ENCODE measurements at places on chromosomes 12 and 14.

DNA sequence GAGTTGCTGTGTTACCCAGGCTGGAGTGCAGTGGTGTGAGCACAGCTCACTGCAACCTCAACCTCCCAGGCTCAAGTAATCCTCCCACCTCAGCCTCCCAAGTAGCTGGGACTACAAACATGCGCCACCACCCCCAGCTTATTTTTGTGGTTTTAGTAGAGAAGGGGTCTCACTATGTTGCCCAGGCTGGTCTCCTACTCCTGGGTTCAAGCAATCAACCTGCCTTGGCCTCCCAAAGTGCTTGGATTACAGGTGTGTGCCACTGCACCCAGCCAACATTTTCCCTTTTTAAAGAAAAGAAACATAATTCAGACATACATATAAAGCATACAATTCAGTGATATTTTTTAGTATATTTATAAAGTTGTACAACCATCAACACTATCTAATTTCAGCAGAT is 44.4 kb downstream of the RESF1 start:
- DNase-seq = no peak

DNA sequence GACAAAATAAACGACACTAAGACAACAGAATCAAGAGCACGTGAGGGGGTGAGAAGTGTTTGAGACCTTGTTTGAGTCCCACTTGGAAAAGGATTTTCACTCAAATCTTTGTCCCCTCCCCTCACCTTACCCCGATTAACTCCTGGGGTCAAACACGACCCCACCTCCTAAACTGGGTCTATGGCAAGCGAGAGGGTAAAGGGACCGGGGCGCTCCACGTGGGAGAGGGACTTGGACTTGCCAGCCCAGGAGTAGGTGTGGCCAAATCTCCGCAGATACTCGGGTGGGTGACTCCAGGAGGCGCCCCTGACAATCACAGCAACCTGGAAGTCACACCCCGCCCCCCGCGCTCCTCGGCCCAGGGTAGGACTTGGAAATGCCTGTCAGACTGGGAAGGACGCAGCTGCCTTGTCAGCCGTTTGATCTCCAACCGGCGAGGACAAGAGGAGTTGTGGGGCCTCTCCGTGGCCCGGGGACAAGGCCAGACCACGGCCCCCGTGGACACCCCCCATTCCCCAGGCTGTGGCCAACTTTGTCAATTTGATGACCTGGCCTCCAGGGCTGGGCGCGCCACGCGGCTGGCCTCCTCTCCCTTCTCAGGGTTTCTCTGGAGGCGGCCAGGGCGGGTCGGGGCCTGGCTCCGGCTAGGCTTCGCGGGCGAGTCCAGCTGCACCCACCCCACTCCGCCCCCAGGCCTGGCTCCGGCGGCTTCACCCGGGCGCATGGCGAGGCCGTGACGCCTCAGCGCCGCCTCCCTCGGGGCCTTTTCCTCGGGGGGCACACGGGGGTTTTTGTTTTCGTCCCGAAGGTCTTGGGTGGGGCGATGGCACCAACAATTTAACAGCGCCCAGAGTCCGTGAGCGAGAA is 1.1 kb upstream of the BCL11B start:
- no peak for DNase-seq

DNA sequence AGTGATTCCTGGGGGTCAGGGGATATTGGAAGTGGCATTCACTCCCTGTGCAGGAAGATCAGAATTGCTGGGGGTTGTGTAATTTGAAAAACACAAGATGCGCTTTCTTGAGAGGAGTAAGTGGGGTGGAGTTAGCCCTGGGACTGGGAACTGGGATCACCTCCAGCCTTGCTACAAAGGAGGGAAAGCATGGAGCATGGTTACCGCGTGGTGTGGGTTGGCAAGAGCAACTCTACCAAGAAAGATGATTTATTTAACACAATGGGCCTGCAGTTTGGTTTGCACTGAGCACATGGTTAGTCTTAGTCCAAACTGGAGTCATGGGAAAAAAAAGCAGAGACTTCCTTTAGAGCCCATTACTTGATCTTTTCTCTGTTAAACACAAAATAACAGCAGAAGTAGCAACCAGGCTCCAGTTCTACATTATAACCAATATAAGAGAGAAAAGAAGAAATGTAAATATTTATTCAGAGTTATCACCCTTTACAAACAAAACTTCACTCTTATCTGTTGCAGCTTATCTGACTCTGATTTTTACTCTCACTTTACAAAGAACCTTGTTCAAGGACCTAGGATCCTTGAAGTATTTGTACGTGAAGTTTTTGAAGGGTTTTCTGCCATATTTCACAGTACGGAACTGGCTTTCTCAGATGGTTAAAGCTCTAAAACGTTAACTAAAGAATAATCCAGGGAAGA is 2.1 kb upstream of the NIN start:
- no peak for DNase-seq

DNA sequence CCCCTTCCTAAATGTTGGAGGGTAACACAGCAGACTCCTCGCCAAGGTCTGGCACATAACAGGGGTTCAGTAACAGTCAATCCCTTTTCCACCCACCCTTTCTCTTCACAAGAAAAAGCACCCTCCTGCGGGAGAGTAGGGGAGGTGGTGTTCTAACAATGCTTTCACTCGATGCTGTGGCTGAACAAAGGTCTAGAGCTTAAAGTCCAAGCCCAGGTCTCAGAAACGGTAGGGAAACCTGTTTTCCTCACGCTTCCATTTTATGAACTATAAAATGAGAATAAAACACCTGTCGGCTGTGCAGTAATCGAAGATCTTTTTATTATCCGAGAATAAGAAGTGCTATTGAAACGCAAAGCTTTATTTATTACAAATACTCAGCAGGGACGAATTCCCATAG is 20.9 kb upstream of the CACNA2D4 start:
- no peak for DNase-seq

DNA sequence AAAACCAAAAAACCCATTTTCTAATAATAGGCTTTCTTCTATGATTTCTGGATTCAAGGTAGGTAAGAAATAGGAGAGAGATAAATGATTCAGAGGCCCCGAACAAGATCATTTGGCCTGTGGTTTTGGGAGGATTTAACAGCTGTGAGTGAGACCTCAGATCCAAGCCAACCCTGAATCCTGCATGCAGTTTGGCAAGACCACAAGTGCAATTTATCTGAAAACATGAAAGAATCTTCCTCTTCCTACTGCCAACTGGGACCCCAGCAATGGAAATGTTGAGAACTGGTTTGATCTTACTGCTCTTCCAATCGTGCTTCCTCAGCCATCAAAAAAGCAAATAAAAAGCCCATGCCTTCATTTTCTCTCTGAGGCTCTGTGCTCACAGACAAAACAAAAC is 519.7 kb upstream of the TBX3 start:
- no peak for DNase-seq

- DNase-seq = no peak
Measured at GRCh38 chr12:52546126-52546525, 6.8 kb downstream of the KRT71 start.

GRCh38 chr14:61747342-61747741 is 14.9 kb upstream of the SNAPC1 start:
- no peak for DNase-seq

GRCh38 chr14:66401449-66402095 is 84.6 kb upstream of the CCDC196 start:
- DNase-seq = no peak

DNA sequence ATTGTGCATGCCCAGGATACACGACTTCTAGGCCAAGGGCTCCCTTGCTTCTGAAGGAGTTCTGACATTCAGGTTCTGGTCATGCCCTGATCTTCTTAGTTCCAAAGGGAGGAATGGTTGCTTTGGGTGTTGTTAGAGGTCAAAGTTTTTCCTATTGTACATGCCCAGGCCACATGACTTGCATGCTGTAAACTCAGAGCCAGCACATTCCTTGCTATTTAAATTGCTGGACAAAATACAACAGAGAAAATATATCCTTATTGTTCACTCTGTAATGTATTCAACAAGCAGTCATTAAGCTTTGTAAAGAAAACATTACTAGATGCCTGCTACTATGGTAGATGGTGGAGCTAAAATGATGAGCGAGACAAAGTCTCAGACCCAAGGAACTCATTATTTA is 71.2 kb upstream of the COCH start:
- no peak for DNase-seq

GRCh38 chr12:13362260-13362841 is 165.8 kb downstream of the EMP1 start:
- DNase-seq = no peak

GRCh38 chr12:11836282-11837151 is 187.0 kb downstream of the ETV6 start:
- no peak for DNase-seq

DNA sequence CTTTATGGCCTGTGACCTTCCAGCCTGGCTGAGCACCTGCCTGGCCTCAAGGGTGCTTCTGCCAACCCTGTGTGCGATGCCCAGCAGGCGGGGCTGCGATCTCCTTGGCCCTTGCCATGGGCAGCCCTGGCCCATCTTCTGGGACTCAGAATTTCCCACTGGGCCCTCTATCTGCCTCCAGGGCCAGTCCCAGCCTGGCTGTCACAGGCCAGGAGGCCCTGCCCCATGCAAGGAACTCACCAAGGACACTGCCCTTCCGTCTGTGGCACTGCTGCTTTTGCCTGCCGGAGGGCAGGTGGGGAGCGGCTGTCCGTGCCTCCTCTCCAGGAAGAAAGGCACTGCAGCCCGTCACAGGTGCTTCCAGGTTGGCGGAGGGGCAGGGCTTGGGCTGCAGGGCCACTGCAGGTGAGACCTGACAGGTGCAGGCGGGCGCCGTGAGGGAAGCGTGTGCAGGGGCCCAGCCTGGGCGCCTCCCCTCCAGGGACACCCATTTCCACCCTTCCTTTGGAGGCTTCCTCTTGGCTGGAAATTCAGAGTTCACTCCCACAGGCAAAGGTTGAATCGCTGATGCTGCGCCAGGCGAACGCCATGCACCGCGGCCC is 177.8 kb downstream of the KIF26A start:
- no peak for DNase-seq

- no peak for DNase-seq
Measured at GRCh38 chr12:51906430-51907082, 748 bp upstream of the ACVRL1 start.

DNA sequence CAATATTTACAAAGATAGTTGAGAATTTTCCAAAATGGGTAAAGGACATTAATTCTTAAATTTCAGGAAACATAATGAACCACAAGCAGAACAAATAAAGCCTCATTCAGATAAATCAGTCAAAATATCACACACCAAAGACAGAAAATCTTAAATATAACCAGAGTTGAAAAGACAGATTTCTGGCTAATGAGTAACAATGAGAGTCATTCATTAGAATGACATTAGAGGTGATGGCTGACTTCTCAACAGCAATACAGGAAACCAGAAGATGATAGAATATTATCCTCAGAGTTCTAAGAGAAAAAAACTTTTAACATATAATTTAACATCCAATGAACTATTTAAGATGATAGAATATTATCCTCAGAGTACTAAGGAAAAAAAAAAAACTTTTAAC is 124.2 kb downstream of the DENND5B start:
- no peak for DNase-seq

DNA sequence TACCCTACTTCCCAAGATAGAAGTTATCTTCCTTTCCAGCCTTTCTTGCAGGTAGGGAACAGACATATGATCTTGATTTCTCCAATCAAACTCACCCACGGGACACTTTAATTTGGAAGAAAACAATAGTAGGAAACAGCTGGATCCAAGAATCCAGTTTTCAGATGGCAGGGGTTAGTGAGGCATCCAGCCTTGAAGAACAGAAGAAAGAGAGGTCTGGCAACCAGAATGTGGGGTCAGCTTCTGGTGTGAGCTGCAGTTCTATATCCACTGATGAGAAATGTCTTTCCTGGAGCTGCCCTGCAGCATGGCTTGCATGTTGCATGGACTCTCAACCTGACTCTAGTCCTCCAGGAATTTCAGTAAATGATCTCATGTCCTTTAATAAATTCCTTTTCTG is 83.8 kb downstream of the TTC8 start:
- DNase-seq = no peak

DNA sequence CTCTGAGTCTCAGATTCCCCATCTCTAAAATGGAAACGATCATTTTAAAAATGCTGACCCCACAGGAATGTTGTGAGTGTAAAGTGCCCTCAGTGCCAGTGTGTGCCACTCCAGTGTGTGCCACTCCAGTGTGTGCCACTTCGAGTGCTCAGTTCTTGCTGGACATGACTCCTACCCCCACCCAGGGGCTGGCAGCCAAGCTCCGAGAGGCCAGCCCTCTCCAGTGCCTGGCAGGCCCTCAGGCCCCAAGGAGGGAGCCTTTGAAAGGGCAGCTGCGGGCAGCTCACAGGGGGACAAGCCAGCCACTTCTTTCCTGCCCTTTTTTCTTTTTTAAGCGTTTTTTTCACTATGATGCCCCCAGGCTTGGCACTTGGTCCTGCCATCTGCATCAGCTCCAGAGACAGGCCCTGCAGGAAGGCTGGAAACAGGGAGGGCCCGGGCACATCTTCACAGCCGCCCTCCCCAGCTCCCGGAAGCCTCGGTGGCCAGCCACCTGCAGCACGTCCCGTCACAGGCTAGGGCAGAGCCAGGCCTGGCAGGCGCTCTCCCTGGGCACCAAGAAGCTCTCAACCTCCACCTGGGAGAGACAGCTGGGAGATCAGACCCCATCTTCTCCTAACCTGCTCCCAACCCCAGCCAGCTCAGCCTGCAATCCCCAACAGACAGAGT is 29.8 kb downstream of the NCOR2 start:
- DNase-seq = no peak

- no peak for DNase-seq
Measured at GRCh38 chr14:79584679-79585078, 626.6 kb downstream of the DIO2 start.

- no peak for DNase-seq
Measured at GRCh38 chr14:93346926-93347721, at the start of gene COX8C. Gene COX8C (plus strand): TSS chr14:93347182. CDS start chr14:93347269, 87 bp downstream.

- DNase-seq = no peak
Measured at GRCh38 chr14:44901696-44902095, 60.1 kb downstream of the KLHL28 start.

DNA sequence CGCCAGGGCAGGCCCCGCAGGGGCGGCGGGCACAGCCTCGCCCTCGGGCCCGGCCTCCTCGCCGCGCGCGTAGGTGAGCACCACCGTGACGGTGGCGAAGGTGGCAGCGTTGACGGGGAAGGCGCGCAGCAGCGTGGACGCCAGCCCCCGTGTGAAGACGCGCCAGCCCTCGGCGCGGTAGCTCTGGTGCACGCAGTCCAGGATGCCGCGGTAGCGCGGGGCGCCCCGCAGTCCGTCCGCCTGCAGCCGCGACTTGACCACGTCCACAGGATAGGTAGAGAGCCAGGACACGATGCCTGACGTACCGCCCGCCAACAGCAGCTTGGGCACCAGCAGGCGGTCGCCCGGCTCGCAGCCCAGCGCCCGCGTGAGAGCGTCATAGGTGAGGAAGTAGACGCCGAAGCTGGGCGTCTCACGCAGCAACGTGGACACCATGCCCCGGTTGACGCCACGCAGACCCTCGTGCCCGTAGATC is 13.9 kb downstream of the SLC25A29 start:
- no peak for DNase-seq
